SJSA1 (cell line): ENCODE measurements at places on chromosomes 11 and 22. TPM values are rescaled to one million over a fixed set of nuclear protein-coding genes. Genes with fewer than 3 reads are reported as not detected.

The YPEL4 gene
- not detected in 2 replicates for total RNA-seq

DNA sequence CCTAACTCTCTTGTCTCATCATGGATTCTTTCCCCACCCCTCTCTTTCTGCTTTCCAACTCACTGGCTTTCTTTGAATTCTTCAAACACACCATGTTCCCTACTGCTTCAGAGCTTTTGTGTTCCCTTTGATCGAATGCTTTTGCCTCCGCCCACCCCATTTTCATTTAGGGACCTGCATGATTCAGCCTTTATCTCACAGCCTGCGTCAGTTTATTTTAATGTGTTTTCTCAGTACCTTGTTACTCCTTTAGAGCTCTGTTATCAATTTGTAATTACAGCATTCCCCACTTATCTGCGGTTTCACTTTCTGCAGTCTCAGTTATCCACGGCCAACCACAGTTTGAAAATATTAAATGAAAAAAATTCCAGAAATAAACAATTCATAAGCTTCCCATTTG lies 451.3 kb downstream of the METTL15 start:
- no peak for DNase-seq

The CPT1B gene
- total RNA-seq = 1.7 and 2.5 TPM in 2 replicates

The NARS2 gene
- 12.4 and 20.8 TPM in 2 replicates for total RNA-seq

The LRRC55 gene
- not detected in 2 replicates for total RNA-seq

DNA sequence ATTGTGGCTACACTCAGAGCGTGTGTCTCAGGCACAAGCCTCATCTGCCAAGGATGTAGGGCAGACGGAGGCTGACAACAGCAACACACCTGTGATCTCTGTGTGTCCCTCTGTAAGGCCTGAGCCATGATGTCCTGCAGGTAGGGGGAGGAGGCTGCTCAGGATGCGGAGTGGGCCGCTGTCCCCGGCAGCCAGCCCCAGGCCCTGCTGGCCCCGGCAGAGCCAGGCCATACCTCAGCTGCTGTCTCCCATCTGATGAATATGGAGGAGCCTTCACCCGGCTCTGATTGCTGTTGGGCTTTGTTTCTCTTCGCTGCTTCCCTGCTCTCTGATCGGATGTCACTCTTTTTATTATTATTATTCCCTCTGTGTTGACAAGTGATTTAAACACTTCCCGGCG lies 83.6 kb upstream of the NCAM1 start:
- no peak for DNase-seq

DNA sequence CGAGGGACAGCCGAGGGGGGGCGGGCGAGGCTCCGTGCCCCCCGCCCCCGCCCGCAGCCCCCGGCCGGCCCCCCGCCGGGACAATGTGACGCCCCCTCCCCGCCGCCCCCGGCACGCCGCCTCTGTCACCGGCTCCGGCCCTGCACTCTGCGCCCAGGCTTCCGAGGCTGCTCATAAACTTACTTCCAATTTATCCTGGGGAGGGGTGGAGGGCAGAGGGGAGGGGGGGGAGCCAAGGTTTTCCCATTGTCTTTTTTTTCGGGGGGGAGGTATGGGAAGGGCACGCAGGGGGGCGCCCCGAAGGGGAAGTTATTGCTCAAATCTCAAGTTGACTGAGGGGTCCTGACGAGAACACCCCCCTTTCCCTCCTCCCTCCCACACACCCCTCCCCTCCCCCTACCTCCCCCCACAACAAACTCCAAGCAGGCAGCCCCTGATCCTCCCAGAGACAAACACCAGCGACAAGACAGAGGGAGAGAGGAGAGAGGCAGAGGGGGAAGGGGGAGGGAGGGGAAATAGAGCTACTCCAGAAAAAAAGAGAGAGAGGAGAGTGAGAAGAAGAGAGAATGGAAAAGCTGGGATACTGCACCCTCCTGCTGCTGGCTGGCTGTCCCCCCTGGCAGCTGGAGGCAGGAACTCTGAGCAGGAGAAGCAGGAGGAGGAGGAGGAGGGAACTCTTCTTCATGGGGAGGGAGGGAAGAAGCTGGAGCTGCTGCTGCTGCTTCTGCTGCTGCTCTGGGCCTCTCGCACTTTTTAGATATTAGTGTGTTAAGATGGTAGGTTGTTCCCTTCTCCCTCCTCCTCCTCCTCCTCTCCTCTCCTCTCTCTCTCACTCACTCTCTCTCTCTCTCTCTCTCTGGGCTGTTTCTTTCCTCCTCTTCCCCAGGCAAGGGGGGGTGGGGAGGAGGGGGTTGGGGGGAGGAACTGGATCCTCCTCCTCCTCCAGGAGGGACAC lies 631 bp downstream of the PHF21A start:
- peak; percentile 97 for DNase-seq

- DNase-seq = no peak
Measured at GRCh38 chr22:30057375-30057774, 22.9 kb upstream of the HORMAD2 start.

The MYBPC3 gene
- not detected in 2 replicates for total RNA-seq

DNA sequence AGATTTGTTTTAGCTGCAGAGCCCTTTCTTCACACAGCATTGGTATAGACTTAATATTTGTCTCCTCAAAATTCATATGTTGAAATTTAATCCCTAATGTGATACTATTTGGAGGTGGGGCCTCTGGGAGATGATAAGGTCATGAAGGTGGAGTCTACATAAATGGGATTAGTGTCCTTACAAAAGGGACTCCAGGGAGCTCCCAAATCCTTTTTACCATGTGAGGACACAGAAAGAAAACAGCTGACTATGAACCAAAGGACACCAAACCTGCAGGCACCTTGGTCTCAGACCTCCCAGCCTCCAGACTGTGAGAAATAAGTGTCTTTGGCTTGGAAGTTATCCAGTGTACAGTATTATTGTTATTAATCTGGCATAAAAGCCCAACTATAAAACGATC lies 10.2 kb downstream of the SLC35F2 start:
- DNase-seq = no peak

GRCh38 chr11:93084727-93085505 lies 112.9 kb downstream of the SLC36A4 start:
- no peak for DNase-seq

The GSTT2B gene
- 17.0 and 17.8 TPM in 2 replicates for total RNA-seq

The PRR14L gene
- total RNA-seq = 14.2 and 20.8 TPM in 2 replicates

DNA sequence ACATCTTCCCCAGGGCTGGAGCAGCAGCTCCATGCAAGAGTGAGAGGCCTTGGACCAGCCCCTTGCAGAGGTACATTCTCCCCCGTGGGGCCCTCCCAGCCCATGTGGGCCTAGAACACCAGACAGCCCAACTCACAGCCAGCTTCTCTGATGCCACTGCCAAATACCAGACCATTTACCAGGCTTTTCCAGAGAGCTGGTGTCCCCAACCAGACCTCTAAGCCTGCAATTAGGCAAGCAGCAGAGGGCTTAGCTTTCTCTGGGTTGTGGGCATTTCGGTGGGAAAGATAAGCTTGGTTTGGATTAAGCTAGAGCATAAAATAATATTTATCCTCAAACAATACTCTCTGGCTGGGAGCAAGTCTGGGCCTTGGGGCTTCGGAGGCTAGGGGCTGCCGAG lies 75.6 kb downstream of the TP53I11 start:
- DNase-seq = no peak

The CECR2 gene
- total RNA-seq = not detected in 2 replicates

The PRR33 gene
- not detected in 2 replicates for total RNA-seq

DNA sequence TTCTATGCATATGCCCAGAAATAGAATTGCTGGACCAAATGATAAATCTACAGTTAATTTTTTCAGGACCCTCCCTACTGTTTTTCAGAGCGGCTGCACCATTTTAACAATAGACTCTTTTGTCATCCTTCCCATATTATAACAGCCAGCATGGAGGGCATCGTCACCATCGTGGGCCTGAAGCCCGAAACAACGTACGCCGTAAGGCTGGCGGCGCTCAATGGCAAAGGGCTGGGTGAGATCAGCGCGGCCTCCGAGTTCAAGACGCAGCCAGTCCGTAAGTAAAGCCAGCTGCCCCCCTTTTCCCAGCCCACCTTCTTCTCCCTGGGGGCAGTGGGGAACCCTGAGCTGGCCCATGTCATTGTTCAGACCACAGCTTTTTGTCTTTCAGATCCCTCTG lies 79.5 kb upstream of the TTC12 start:
- DNase-seq = no peak

- DNase-seq = no peak
Measured at GRCh38 chr11:45048870-45049691, 97.4 kb upstream of the PRDM11 start.

DNA sequence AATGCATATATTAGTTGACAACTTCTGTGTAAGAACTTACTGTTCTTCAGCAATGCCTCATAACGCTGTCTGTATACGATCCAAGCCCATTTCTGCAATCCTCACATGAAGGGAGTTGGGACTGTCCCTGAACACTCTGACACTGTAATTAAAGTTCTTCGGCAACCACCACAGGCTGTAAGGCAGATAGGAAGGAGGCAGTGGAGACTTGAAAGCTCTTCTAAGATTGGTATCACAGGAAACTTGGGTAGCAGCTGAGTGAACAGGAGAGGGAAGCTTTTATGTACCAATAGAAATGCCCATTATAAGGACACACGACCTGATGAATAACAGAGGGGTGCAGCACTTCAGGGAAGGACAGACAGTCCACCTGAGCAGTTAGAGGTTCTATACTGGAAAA lies 12.0 kb upstream of the GAB2 start:
- DNase-seq = no peak

GRCh38 chr22:39943953-39944872 lies 16.0 kb upstream of the TMA7B start:
- DNase-seq = no peak

The E2F8 gene
- 4.2 and 8.8 TPM in 2 replicates for total RNA-seq

GRCh38 chr11:22938691-22939090 lies 78.4 kb upstream of the CCDC179 start:
- DNase-seq = no peak

The OR10D3 gene
- total RNA-seq = not detected in 2 replicates
